ENCODE measurements at places on chromosomes 2 and 18.

GRCh38 chr2:225735844-225736243 lies 336.3 kb downstream of the NYAP2 start:
- no peak for DNase-seq

- DNase-seq: no peak
Measured at GRCh38 chr2:134314681-134315368, 61.0 kb downstream of the MGAT5 start.

DNA sequence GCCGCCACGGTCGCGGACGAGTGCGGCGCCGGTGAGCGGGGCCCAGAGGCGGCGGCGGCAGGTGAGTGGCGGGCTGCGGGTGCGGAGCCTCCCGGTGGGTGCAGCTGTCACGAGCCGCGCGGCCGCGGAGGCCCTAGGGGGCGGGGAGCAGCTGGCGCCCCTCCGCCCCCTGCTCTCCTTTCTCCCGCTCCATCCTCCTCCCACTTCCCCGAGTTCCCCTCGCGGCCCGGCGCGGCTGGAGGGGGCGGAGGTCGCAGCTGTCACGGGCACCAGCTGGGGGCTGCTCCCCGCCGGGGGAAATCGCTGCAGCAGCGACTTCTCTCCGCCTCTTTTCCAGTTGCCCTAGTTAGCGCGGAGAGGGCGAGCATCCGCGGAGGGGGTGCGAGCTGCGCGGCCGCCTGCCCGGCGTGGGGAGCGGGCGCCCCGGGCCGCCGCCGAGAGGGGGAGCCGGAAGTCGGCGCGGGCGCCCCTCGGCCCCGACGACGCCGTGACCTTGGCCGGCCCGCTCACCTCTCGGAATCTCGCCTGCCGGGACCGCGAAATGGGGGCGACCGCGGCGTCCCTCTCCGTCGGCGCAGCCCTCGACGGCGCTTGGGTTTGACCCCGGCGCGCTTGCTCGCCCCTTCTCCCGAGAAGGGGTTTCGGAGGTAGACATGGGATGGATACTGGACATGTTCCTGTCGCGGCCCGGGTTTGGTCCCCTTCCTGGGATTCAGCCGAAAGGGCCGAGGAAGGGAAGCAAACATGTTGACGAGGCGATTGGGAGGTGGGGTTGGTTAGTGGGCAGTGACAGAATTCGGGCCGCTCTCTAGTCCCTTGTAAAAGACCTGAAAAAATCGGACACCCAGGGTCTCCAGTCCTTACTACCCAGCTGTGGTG lies 727 bp downstream of the NCOA1 start:
- peak; percentile 81 for DNase-seq

DNA sequence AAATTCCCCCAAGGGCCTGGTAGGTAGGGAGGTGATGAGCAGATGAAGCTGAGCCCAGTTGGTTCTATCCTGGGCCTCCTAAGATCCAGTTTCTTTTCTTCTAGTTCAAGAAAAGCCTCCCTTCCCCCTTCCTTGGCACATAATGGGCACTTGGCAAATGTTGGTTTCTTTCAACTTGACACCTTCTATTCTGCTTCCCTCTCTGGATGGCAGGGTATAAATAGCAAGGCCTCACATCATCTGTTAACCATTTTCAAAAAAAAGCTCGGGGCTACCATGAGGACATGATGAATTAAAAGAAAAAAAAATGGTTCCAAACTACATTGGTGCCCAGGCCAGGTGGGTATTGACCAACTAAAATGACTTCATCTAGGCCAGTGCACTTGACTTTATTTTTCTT lies 29.9 kb downstream of the CTAGE1 start:
- DNase-seq: no peak

GRCh38 chr18:63981719-63982118 lies 11.8 kb downstream of the SERPINB8 start:
- DNase-seq: no peak

DNA sequence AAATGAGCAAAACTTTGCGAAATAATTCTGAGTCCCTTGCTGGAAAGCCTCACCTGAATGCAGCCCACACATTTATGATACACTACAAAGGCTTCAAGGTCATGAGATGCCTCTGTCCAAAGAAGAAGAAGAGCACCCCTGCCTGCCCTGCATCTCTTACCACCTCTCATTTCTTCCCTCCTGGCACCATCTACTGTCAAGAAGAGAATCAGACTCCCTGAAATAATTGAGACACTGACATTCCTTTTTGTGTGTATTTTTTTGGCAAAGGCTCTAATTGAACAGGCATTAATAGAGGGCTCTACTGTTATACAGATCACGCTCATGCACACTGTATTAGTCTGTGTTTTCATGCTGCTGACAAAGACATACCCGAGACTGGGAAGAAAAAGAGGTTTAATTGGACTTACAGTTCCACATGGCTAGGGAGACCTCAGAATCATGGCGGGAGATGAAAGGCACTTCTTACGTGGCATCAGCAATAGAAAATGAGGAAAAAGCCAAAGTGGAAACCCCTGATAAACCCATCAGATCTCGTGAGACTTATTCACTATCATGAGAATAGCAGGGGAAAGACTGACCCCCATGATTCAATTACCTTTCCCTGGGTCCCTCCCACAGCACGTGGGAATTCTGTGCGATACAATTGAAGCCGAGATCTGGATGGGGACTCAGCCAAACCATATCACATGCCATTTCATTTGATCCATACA lies 176.3 kb downstream of the ALPK2 start:
- no peak for DNase-seq

GRCh38 chr2:166380615-166381014 lies 4.9 kb upstream of the SCN9A start:
- no peak for DNase-seq

DNA sequence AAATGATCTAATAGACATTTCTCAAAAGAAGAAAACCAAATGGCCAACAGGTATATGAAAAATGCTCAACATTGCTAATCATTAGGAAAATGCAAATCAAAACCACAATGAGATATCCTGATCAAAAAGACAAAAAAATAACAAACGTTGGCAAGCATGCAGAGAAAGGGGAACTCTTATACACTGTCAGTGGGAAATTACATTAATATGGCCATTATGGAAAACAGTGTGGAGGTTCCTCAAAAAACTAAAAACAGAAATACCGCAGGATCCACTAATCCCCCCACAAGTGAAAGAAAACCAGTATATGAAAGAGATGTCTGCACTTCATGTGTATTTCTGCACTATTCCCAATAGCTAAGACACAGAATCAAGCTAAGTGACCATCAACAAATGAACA lies 57.7 kb upstream of the CTIF start:
- DNase-seq: no peak

DNA sequence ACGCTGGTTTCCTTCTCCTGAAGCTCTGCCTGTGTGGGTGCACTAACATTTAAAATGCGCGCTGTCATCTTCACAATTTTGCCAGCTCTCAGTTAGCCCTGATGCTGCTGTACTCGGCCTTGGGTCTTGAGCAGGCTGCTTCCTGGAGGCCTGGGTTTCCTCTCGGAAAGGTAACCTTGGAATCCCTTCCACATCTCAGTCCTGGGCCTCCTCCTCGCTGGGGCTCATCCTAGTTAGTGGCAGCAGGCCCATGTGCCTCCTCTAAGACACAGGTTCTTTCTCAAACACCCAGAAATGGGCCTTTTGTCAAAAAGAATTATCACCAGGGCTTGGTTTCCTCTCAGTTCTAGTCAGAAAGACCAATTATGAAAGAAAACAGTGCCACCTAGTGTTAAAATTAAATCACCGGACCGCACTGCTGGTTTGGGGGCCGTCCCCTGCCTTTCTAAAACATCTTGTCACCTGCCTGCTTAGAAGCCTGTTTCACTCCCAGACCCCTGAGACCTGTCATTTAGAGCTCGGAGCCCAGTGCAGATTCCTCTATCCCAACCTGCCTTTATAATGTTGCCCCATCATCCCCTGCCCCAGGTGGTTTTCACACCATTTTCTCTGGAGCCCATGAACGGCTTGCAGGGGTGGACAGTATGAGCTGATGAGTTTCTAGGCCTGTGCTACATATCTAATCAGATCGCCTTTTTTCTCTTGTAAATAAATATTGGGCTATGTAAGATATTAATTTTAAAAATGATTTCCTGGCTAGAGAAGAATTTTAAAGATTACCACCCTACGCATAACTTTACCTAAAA lies 42.4 kb downstream of the HK2 start:
- DNase-seq: peak; percentile 78

GRCh38 chr2:71865391-71865965 lies 282.2 kb downstream of the CYP26B1 start:
- DNase-seq: no peak

- DNase-seq: no peak
Measured at GRCh38 chr2:45167920-45168629, 158.8 kb upstream of the SIX2 start.

DNA sequence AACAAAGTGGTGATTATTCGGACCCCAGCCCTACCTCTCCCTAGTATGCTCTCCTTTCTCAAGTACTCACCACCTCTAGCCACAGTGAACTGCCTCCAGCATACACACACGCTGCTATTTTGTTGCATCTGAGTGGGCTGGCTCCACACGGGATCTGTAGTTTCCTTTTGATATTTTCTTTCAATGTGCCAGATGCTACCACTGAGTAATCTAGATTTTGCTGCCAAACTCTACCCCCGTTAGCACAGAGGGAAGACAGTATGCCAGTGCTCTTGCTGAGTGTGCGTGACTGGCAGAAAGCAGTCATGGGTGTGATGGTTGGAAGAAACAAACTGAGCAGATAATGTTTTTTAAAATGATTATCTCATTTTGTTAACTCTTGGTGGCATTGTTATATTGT lies 11.6 kb downstream of the CFLAR start:
- DNase-seq: no peak

All from GM20000 (cell line).